ENCODE measurements at places on chromosomes 2 and 18.

- no peak for DNase-seq
Measured at GRCh38 chr2:240574386-240575100, 6.3 kb downstream of the RNPEPL1 start.

- no peak for DNase-seq
Measured at GRCh38 chr2:85843543-85843942, 45.2 kb downstream of the ST3GAL5 start.

- DNase-seq: no peak
Measured at GRCh38 chr2:215277944-215278343, 33.9 kb upstream of the ATIC start.

DNA sequence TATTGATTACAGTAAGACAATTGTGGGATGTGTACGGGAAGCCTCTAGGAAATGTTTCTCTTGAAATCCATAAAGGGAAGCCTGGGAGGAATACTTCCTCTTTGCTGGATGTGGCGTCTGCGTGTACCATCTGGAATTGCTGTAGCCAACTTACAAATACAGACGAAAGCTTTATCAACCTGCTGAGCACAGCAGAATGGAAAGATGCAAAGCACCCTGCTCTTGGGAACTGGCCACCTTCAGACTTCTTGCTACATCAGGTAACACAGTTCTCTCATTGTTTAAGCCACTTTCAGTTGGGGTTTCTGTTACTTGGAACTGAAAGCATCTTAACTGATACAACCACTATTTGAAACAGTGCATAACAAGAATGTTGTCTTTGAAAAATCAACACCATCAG lies 213.8 kb downstream of the HRH4 start:
- DNase-seq: no peak

GRCh38 chr2:182542501-182543258 lies 115.8 kb upstream of the PDE1A start:
- no peak for DNase-seq

DNA sequence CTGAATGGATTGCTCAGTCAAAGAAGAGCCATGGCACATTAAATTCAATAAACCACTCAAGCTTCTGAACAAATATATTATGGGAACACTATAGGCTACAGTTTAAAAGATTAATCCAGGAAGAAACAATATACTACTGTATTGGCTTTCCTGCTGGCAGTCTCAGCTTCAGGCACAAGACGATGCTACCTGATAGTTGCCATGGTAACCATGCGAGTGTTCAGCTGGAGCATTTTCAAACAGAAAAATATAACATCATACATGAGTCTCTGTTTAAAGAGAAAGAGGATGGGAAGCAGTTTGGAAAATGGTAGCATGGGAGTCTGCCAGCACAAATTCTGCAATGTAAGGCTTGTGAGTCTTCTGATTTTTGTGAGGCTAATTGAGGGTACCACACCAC lies 65.9 kb upstream of the CPO start:
- no peak for DNase-seq

DNA sequence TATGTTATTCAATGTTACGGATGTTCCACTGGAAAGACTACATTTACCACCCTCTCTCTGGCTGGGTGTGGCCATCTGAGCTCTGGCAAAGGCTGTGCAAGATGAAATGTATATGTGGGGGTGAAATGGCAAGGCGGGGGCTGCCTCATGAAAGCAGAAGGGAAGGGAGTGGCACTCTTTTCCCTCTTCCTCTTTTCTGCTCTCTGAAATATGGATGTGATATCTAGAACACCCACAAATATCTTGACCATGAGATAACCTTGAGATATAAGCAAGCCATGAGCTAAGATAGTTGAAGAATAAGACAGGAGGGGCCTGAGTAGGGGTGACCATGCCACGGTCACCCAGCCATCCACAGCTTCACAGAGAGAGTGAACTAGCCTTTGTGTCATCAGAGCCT lies 367.8 kb upstream of the ID2 start:
- peak; percentile 34 for DNase-seq

All from body of pancreas (tissue), 4 donors.